ENCODE measurements at places on chromosomes 1 and 21.

GRCh38 chr1:110085671-110086070 is 15.2 kb upstream of the ALX3 start:
- no peak for DNase-seq

DNA sequence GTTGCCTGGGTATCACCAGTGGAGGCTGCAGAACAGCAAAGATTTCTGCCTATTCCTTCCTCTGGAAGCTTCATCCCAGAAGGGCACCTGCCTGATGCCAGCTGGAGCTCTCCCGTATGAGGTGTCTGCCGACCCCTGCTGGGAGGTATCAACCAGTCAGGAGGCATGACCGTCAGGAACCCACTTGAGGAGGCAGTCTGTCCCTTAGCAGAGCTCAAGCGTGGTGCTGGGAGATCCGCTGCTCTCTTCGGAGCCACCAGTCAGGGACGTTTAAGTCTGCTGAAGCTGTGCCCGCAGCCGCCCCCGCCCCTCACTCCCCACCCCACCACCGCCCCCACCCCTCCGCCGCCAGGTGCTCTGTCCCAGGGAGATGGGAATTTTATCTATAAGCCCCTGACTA is 23.1 kb upstream of the HFM1 start:
- no peak for DNase-seq

GRCh38 chr1:94753171-94753972 is 66.8 kb upstream of the SLC44A3 start:
- DNase-seq = no peak

DNA sequence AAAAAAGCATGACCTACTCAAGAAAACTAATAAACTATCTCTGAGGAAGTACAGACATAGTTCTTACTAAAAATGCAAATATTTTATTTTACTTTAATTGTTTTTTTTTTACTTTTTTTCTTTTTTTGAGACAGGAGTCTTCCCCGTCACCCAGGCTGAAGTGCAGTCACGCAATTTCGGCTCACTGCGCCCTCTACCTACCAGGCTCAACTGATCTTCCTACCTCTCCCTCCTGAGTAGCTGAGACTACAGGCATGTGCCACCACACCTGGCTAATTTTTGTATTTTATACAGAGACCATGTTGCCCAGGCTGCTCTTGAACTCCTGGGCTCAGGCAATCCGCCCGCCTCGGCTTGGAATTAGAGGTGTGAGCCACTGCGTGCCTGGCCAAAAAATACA is 1263.1 kb downstream of the KCNT2 start:
- no peak for DNase-seq

- DNase-seq = no peak
Measured at GRCh38 chr1:39722495-39722894, 16.2 kb upstream of the PPIE start.

- DNase-seq = no peak
Measured at GRCh38 chr1:169367096-169367685, 406 bp downstream of the NME7 start.

DNA sequence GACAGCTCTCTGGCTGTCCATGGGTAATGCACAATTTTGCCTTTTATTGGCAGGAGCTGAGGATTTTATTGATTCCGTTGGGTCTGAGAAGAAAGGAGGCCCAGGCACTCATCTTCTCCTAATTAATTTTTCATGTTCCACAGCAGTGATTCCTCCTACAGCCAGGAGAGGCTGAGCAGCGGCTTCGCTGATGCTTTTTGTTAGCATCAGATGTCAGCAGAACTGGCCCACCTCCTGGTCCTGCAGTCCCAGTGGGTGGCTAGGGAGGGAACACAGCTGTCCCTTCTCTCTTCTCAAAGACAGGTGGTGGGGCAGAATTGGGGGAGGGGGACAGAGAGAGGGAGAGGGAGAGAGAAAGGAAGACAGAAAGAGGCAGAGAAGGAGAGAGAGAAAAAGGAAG is 5.7 kb downstream of the MT1HL1 start:
- DNase-seq = no peak

DNA sequence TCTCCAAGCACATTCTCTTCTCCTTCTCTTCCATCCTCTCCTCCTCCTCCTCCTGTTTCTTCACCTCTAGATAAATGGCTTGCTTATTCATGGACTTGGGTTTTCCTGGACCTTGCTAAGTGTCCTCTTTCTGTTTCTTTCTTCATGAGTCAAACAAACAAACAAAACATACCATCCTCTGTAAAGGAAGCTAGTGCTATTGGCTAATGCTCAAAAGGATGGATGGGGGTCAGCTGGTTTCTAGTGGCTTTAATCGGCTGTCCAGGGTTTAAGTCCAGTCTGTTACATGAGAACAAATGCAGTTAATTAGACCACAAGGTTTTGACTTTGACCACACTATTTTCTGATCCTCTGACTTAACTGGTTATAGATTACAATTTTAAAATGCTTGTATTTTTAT is 83.8 kb upstream of the TSPAN2 start:
- DNase-seq = no peak

GRCh38 chr1:234624724-234625117 is 14.7 kb upstream of the IRF2BP2 start:
- no peak for DNase-seq

DNA sequence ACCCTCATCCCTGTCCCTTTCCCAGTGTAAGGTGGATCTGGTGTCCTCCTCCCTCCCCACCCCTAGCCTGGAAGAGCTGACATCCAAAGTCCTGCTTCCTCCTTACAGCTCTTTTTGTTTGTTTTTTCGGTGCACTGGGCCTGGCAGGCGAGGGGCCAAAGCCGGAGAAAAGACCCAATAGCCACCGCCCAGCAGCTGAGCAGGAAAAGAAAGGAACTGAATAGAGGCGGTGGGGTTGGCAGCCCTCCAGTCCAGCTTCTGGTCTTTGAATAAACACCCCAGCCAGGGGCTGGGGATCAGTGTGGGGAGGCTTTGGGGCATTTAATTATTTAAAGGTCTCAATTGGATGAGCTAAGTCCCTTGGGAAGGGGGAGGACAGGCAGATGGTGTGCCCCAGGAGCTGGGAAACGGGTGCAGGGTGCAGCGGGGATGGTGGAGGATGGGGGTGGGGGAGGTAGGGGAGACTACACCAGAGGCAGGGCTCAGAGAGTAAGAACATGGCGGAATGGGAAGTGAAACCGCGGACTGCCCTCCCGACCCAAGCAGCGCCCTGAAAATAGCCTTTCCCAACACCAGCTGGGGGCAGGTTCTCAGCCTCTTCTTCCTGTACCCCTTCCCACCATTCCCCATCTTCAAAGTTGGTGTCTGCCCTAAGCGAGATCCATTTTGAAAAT is 20.2 kb downstream of the BTG2 start:
- DNase-seq = no peak

DNA sequence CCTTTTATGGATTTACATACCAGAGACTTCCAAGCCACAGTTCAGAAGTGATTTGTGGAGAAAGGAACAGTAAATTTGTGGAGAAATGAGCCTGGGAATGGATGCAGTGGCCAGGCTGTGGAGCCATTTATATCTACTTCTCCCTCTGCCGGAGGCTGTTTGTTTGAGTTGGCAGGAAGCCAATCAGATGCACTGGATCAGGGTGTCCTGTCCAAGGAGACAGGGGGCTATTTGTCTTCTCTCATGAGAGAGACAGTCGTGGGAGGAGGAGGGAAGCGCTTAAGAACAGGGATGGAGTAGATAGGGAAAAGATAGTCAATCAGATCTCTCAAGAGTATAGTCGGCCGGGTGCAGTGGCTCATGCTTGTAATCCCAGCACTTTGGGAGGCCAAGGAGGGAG is 2.8 kb upstream of the HAPLN2 start:
- no peak for DNase-seq

DNA sequence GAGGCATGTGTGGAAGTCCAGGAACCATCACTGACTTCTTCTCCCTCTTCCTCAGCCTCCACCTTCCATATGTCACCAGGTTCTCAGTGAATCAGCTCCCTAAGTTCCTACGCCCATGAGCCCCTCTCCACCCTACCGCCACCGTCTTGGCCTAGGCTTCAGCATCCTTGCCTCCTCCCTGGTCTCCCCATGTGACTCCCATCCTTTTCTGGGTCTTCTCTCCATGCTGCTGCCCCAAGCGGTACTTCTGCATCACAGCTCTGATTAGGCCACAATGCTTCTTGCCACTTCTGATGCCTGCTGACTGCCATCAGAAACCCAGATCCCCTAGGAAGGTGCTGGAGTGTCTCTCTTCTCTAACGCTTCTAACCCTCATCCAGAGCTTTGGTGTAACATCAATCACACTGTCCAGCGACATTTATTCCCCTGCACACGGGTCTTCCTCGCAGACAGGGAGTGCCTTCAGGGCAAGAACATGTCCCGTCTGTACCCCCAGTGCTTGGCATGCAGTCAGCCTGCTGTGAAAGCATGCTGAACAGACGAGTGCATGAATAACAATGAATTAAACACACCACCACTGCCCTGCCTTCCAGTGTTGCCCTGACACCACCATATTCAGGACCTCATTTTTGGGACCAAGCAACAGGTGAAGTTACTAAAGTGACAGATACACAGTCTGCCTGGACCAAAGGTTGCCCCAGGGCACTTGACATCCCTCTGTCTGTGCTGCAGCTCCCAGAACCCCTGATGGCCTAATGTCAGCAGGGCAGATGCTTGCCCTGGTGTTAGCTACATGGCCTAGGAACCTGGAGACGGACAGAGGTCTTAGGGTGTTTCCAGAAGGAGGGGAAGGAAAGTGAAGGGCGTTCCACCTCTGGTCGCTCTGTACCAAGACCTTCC is 158.7 kb upstream of the EDN2 start:
- no peak for DNase-seq

DNA sequence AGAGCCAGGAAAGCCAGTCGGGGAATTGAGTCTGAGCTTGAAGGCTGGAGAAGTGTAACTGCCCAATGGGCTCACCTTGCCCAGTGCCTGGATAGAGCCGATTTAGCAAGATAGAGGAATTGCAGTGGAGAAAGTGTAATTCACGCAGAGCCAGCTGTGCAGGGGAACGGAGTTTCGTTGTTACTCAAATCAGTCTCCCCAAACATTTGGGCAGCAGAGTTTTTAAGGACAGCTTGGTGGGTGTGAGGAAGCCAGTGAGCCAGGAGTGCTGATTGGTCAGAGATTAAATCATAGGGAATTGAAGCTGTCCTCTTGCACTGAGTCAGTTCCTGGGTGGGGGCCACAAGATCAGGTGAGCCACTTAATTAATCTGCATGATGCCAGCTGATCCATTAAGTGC is 28.4 kb upstream of the NLRP3 start:
- no peak for DNase-seq

GRCh38 chr1:7252411-7253117 is 467.3 kb downstream of the CAMTA1 start:
- DNase-seq = no peak

- no peak for DNase-seq
Measured at GRCh38 chr1:2594001-2594640, 7.5 kb downstream of the PRXL2B start.

GRCh38 chr1:33758698-33759097 is 105.2 kb upstream of the HMGB4 start:
- DNase-seq = no peak

DNA sequence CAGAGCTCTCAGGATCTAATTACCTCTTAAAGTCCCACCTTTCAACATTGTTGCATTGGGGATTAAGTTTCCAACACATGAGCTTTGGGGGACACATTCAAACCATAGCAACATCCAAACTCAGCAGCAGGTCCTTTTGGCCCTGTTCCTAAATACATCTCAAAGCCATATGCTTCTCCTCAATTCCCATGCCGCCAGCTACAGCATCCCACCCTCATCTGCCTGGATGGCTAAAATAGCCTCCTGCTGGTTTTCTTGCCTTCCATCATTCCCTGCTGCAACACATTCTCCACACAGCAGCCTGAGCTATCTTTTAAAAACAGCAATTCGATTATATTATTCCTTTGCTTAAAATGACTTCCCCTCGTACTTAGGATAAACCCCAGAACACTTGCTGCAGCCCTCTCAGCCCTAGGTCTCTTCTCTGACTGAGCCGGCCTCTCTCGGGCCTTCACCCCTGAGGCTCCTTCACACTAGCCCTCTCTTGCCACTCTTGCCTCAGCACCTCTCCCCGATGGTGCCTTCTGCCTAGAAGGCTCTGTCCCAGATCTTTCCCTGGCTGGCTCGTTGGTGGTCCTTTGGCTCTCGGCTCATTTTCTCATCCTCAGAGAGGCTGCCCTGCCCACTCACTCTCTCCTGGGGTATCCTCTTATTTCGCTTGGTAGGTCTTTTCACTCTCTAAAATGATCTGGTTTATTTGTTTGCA is 16.5 kb downstream of the MYBPH start:
- no peak for DNase-seq

DNA sequence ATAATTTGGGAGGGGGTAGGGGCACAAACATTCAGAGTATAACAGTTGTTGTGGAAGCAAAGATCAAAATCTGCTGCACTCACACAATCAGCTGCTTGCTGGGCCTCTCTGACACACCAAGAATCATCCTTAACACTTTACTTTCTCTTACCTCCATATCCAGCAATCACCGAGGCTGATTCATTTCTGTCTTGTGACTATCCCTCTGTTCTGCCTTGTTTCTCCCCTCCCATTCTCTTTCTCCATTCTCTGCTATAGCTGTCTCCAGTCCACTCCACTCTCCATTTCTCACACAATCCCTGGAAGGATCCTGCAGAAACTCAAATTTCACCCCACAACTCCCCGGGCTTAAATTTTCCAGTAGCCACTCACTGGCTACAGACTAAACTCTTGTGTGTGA is 91.8 kb upstream of the NGF start:
- DNase-seq = no peak

DNA sequence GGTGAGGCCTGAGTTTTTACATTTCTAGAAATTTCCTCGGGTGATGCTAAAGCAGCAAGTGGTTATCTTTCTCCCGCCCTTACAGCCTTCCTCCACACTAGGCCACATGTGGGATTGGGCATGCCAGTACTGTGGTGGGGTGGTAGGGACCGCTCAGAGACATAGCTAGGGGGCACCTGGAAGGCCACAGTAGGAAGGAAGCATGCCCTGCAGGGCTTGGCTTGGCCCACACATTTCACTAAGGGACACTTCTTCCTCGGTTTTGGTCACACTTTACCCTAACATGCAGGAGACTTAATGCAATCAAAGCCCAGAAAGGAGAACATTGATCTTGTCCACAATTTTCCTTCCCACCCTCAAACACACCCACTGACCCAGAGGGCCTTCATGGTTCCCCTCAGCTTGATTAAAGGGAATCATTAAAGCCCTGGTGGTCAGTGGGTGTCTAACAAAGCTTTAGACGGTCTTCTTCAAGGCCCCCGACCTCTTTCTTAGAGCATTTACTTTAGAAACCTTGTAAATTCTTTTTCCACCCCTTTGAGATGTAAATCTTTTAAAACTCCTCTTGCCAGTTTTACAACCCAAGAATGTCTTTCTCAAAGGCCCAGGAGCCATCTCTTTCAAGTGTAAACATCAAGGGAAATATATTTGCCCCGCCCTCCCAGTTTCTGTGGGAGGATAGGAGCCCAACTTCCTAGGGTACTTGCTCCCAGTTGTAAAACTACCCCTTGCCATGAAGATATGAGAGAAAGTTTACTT is 246.4 kb upstream of the PTBP2 start:
- no peak for DNase-seq

GRCh38 chr1:240090957-240091600 is 604 bp upstream of the FMN2 start:
- no peak for DNase-seq

DNA sequence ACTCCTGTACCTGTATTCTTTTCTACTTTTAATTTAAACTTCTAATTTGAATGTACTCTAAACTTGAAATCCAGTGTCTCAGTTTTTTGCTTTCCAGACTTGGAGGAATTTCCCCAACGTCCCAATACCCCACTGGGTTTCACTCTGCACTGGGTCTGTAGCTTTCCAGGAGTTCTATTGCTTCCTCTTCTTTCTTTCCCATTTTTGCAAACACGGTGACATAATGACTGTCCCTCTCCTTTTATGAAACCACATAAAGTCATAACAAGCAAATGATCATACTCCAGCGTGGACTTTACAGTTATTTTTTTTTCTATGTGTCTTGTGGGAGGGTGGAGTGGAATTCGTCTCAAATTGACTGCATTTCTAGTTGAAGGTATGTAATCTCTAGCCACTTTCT is 97.1 kb downstream of the FASLG start:
- no peak for DNase-seq

All from stimulated activated CD4-positive, alpha-beta T cell treated with anti-CD3 and anti-CD28 coated beads, Interleukin-4, amount 100 ng/mL, for 48 hours (primary cell).